Stomach (tissue), 19 donors: ENCODE measurements at places on chromosomes 5 and 9.

GRCh38 chr9:115815786-115816185 lies 337.8 kb upstream of the PAPPA start:
- no peak for DNase-seq

GRCh38 chr5:1918488-1919208 lies 35.9 kb upstream of the IRX4 start:
- DNase-seq = no peak

- DNase-seq = peak; percentile 37
Observed at GRCh38 chr5:43044181-43044914, 4.2 kb upstream of the ANXA2R start.

DNA sequence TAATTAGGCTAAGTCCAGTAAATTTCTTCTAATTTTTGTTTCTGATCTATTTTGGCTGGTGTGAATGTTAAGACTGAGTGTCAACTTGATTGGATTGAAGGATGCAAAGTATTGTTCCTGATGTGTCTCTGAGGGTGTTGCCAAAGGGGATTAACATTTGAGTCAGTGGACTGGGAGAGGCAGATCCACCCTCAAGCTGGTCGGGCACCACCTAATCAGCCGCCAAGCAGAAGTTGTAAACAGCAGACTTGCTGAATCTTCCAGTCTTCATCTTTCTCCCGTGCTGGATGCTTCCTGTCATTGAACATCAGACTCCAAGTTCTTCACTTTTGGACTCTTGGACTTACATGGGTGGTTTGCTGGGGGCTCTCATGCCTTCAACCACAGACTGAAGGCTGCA lies 21.4 kb upstream of the MLLT3 start:
- DNase-seq = no peak

GRCh38 chr5:91077623-91078022 lies 305.5 kb downstream of the ARRDC3 start:
- no peak for DNase-seq

- no peak for DNase-seq
Observed at GRCh38 chr5:146402949-146403348, 44.2 kb upstream of the TCERG1 start.

GRCh38 chr5:42020788-42021530 lies 95.9 kb downstream of the FBXO4 start:
- DNase-seq = no peak

GRCh38 chr5:146076455-146076854 lies 28.9 kb downstream of the PLAC8L1 start:
- no peak for DNase-seq

DNA sequence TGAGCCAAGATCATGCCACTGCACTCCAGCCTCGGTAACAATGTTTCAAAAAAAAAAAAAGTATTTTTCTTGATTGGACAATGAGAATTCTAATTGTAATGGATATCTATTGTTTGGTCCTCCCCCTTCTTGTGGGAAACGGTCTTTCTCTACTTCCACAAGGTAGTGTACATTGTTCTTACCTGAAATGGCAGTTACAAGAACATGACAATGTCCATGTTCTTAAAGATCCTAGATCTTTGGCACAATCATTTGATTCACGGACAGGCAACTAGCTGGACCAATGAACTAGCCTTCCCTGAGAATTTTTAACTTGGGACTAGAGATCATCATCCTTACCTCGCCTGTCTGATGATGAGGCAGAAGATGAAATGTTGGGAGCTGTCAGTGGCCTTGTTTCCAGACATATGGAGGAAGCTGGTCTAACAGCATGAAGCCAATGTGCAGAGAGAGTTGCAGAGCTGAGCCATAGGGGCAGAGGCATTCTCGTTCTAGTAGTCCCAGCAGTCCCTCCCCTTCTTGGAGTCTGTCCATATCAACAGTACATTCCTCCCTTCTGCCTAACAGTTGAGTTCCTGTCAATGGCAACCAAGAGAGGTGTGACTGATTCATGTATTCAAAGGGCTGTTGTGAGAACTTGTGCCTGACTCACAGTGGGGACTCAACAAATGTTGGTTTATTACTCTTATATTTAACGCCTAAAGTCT lies 2.1 kb upstream of the MARCHF6 start:
- DNase-seq = no peak

DNA sequence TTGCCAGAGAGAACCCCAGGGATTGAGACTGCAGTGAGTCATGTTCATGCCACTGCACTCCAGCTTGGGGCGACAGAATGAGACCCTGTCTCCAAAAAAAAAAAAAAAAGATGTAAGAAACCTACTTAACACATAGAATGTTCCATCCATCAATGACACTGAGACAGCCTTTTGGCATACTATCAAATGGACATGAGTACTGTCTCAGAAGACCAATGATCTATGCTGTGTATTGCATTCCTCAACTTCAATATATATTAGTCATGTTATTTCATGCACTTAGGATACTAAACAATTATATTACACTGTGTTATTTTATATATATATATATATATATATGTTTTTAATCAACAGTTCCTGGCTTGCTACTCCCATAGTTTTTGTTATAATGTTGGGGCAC lies 57.1 kb upstream of the ANKH start:
- no peak for DNase-seq

- DNase-seq = no peak
Observed at GRCh38 chr9:79428422-79428821, 143.3 kb upstream of the TLE4 start.

GRCh38 chr5:92775711-92776615 lies 805.1 kb downstream of the NR2F1-AS1 start:
- no peak for DNase-seq

DNA sequence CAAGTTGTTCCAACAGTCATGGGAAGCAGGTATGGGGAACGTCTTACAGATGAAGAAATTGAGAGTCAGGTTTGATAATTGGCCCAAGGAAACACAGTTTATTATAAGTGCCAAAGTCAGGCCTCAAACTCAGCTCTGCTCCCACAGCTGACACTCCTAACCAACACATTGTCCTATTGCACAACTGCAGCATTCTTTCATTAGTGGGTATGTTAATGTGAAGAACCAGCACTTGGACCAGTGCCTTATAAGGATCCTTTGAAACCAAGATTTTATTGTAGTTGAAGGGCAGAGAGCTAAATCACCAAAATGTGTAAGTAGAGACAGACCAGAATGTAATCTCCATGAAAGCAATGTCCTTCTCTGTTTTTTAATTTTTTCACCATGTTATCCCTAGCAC lies 56.1 kb downstream of the GRIA1 start:
- no peak for DNase-seq

DNA sequence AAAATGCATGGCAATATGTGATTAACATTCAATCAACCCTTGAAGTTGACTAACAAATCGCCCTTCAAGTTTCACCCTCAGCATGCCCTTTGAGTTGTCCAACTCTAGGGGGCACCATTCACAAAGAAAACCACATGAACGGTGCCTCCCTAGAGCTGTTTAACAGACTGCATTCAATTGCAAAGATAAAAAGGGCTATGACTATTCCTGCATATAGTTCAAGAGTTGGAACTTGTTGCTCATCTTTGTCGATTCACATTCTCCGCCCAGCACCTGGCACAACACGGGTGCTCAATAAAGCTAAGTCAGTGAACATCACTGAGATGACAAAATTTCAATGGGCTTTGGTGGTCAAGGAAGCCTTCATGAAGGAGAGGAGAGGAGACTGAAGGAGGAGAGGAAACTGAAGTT lies 69.6 kb upstream of the SLC30A5 start:
- no peak for DNase-seq
